Amygdala (tissue), 56 donors: ENCODE measurements at places on chromosomes 3 and 15.

DNA sequence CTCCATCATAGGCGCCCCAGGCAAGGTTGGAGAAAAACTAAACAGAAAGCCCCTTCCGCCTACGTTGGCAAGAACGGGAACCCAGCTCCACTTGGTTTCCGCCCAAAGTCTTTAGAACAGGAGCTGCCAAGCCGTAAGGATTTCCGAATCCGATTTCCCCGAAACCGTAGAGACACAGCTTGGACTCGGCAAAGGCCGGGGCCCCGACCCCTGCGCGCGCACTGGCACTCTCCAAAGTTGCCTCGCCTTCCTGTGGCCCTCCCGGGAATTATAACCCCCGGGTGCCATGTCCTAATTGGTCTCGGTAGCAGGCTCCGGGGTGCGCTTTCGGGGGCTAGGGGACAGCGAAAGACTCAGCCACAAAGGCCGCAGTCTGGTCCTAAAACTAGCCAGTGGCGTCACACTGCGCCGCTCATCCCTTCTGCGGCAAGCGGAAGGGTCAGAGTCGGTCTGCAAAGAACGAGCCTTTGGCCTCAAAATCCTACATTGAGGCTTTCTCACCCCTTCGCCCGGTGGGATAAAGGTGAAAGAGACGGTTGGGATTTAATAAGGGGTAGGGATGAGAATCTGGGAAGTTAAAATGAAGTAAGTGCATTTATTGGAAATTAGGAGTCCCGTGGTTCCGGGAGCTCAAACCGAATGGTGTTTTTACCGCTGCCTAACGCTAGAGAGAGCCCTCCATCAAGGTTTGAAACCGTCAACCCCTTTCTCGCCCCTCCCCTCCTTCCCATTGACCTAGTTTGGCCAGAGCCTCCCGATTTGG is 6.8 kb downstream of the BCL6 start:
- DNase-seq: peak; percentile 68

- DNase-seq: no peak
These were observed 123.2 kb upstream of the GOLGA8J start for GRCh38 chr15:29959384-29960137.

DNA sequence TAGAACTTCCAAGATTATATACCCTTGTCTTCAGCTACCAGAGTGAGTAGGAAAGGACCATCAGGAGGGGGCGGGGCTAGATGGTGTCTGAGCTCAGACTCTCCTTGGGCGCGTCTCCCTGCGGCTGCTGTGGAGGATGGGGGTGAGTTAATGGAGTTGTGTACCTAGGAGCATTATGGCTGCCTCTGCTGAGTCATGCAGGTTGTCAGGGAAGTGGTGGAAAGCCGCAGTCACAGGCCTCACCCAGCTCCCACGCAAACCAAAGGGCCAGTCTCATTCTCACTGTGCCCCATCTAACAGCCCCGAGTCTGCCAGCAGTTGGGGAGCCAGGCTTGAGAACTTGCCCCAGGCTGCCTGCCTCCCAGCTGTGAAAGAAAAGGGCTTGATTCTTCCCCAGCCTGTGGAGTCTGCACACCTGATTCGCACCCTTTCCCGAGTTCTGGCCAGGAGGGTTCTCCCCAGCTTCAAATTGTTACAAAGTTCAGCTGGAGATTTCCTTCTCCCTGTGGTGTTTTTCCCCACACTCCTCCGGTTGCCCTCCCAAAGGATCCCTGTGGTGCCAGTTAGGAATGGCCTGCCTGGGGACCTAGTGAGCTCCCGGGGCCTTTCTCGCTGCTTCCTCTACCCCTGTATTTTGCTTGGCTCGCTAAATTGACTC is 143.3 kb downstream of the HCN4 start:
- DNase-seq: no peak

- DNase-seq: no peak
These were observed 213.9 kb downstream of the CLSTN2 start for GRCh38 chr3:140148824-140149390.
